ENCODE measurements at places on chromosomes 4 and X.
A peak's percentile ranks its signal among the peaks of the same experiment; 100 is the strongest.

- DNase-seq, result no peak
These were observed 56.2 kb downstream of the NAF1 start for GRCh38 chr4:163110442-163110841.

DNA sequence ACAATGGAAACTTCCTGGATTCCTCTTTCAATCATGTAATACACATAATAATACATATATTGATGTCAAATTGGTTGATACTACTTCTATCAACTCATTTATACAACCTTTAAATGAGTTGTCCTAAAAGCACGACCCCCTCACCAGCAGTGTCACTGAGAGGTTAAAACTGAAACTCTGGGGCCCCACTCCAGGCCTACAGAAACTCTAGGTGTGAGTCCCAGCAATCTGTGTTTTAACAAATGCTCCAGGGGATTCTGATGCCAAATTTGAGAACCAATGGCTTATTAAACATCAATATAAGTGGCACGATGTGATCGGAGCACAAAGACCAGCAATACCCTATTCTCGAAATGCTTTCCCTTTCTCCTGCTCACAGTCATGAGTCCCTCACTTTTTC, 47.9 kb downstream of the ATP8A1 start:
- no peak for DNase-seq

GRCh38 chr4:13471400-13471799, 12.7 kb downstream of the RAB28 start:
- DNase-seq, result no peak

GRCh38 chr4:74499986-74500781, 55.2 kb downstream of the AREG start:
- no peak for DNase-seq

DNA sequence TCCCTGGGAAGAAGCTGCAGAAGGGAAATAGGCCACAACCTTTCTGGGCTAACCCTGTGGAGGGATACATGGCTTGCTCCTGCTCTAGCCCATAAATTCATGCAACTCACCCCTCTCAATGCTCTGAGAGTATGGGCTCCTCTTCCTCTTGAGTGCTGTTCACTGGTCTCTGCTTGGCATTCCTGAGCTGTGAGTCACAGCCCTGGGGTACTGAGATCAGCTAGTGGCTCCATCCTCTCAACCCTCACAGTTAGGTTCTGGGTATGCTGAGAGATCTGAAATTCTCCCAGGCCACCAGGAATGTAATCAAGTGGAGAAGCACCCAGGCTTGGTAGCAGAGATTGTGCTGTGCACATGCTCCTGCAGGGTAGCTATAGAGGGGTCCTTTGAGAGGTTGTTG, 60.6 kb upstream of the SPANXN2 start:
- DNase-seq, result no peak

- DNase-seq, result no peak
These were observed 28.2 kb downstream of the NELFA start for GRCh38 chr4:1980561-1981041.

DNA sequence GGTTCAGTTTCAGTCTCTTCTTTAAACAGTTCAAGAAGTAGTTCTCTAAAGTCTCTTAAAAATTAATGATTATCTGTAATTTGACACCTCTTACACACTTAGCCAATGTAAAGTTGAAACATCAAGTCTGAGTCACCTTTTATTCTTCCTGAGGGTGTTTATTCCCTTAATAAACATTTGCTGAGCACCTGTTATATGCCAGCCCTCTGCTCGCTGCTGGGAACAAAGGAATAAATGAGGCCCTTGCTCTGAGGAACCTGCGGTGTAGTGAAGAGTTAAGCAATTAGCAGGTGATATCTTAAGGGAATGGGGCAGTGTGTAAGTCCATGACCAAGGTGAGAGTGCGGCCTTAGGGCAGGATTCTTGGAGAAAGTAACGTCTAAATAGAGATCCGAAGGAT, 5.2 kb upstream of the NDNF start:
- DNase-seq, result no peak

DNA sequence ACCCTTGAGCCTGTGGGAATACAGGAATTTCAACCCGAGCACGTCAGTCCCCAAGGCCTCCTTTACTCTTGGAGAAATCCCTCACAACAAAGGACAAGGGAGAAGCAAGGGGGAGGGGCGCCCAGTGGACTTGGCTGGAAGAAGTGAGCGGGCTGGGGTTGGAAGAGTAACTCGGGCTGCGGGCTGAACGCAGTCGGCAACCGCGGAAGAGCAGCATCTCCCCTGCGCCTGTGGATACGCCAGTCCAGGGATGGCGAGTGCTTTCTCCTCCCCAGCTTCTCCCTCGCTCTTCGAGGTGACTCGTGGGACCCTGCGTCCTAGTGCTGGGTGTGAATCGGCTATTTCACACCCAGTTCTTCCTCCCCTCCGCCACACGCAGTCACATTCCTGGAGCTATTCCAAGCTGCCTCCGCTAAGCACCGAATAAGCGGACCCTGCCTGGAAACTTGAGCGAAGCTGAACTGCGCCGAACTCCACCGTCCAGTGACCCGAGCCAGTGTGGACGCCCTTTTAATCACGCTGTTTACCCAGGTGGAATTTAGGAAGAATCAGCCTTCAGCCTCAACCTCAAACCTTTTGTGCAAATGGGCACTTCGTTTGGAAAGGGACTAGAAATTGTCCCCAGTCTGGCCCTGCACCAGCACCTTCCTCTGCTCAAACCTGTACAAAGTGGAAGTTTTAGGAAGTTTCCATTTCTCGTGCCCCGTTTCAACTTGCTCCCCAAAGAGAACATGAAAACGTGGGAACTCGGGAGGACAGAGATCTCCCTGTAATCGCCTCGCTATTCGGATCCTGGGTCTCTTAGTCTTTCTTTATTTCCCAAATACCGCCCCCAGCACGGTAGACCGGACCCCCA, 64.3 kb upstream of the WDR17 start:
- DNase-seq, result no peak

DNA sequence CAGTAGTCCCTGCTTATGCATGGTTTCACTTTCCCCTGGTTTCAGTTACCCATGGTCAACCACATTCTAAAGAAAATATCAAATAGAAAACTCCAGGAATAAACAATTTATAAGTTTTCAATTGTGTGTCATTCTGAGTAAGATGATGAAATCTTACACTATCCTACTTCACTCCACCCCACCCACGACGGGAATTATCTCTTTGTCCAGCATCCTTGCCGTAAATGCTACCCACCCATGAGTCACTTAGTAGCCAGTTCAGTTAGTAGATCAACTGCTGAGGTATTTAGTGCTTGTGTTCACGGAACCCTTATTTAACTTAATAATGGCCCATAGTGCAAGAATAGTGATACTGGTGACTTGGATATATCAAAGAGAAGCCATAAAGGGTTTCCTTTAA, 91.4 kb downstream of the KLHL13 start:
- DNase-seq, result no peak

DNA sequence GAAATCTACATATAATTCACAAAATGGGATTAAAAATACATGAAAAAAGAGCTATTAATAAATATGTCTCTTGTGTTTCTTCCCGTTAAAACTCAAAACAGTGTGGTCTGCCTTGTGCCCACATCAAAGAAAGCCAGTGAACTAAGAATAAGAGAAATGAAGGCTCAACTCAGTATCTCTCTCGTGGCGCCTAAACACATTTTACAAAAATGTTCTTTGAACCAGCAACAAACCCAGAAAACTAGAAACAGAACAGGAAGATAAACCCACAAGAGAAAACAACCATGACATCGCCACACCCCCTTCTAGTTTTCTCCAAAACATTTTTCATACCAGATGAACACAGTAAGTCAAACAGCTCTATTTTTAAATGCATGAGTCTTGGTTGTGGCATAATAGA, 130.1 kb downstream of the DCHS2 start:
- DNase-seq, result no peak

- no peak for DNase-seq
These were observed 40.2 kb downstream of the ADH7 start for GRCh38 chr4:99394896-99395295.

DNA sequence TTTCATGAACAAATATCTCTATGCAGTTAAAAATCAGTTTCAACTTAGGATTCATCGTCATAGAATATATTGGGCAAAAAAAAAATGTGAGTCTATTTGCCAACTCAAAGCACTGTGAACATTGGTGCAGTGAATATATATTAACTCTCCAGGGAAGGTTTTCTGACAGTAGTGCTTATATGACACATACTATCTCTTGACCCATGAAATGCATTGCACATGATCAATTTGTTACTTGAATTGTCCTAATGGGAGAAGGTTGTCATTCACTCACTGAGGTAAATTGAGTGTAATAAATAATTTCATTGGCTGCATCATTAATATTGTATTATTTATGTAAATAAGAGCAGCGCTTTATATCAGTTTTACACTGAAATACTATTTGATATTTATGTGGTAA, 2458.5 kb downstream of the ARAP2 start:
- DNase-seq, result no peak

- no peak for DNase-seq
These were observed 377.8 kb downstream of the PCDH7 start for GRCh38 chr4:31097999-31098398.

- DNase-seq, result no peak
These were observed 672 bp upstream of the C1QTNF7 start for GRCh38 chr4:15427161-15427560.

- DNase-seq, result no peak
These were observed 56.3 kb downstream of the SHISA3 start for GRCh38 chr4:42453612-42454011.

- no peak for DNase-seq
These were observed 6.9 kb downstream of the G3BP2 start for GRCh38 chr4:75666299-75666698.

- peak; percentile 3 for DNase-seq
These were observed 24.3 kb downstream of the LINC00632 start for GRCh38 chrX:140733766-140734342.

- DNase-seq, result no peak
These were observed 2.4 kb downstream of the WDR44 start for GRCh38 chrX:118348186-118348810.

GRCh38 chr4:13641084-13641483, 13.6 kb upstream of the BOD1L1 start:
- DNase-seq, result no peak

DNA sequence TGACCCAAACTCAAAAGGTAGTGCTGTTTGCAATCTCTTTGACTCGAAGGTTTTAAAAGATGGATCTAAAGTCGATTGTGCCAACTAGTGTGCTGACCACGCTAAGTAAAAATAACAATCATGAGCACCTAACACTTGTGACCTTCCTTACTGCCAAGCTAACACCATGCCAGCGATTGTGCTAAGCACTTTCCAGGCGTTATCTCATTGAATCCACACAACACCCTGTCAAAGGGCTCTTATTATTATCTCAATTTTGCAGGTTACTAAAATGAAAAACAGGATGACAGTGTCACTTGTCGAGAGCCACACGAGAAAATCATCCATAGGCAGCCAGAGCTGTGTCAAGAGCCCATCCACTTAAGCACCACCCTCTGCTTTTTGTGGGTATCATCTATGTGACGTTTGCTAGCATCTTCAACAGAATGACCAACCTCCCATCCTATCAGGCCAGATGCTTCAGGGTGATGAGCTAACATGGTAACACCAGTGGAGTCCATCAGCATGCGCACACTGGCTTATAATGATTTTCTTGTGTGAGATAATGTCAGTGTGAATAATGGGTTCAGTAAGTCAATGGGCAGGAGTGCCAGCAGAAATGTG, 893 bp upstream of the GAB3 start:
- DNase-seq, result no peak

DNA sequence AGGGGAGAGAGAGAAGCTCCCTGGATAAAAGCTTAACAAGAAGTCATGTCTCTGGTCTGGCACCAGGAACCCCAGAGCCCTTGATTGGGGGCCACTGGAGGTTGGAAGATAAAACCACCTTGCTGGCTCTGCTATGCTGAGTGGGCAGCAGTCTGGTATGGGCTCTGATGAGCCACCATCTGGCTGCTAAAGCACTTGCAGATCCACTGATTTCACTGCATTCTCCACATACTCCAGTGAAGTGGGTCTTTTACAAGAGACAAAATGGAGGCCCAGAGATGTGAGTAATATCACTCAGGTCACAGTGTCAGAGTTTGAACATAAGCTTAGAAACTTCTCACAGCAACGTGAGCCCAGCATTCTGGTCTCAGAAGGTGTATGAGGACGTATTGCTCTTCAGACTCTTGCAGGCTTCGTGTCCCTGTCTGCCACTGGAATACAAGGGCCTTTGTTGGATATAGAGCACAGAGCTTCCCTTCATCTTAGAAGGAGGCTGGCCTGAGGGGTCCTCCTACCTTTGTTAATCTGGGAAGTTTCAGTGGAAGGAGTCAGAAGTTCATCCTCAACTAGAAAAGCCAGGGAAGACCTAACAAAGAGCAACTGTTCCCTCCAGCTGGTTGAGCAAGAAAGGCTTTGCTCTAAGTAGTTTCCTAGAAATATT, 11.8 kb downstream of the CLDN2 start:
- DNase-seq, result no peak

GRCh38 chrX:13257223-13258051, 62.4 kb downstream of the ATXN3L start:
- DNase-seq, result no peak

DNA sequence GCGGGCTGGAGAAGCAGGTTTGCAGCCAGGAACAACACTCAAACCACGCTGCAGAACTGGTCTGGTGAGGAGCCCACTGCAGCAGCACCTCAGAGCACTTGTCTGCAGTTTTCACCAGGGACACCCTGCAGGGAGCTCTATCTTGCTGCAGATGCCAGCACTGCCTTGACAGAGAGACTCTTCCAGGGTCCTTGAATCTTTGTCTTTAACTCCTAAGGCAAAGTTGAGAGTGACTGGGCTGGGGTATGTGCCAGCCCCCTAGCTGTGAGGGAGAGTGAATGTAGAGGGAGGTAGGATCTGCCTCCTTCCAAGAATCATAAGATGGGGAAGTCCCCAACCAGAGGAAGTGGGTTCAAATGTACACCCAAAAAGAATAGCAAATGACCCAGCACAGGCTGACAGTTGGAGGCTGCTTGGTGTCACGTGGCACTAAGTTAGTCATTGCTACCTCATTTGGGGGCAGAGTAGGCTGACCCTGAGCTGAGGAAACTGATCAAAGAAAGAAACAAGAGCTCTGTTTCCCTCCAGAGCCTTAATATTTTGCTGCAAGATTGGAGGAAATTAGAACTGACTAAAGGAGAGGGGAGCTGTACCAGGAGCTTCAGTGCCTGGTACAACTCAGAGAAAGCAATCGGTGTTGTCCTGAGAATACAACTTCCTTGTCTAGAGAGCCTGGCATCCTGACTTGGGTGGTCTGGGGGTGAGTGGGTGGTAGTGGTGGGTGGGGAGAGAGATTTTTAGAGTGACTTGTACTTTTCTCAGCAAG, 28.2 kb upstream of the HUWE1 start:
- DNase-seq, result peak; percentile 21
